Calu3 (cell line): ENCODE measurements at places on chromosomes 5 and 9.

DNA sequence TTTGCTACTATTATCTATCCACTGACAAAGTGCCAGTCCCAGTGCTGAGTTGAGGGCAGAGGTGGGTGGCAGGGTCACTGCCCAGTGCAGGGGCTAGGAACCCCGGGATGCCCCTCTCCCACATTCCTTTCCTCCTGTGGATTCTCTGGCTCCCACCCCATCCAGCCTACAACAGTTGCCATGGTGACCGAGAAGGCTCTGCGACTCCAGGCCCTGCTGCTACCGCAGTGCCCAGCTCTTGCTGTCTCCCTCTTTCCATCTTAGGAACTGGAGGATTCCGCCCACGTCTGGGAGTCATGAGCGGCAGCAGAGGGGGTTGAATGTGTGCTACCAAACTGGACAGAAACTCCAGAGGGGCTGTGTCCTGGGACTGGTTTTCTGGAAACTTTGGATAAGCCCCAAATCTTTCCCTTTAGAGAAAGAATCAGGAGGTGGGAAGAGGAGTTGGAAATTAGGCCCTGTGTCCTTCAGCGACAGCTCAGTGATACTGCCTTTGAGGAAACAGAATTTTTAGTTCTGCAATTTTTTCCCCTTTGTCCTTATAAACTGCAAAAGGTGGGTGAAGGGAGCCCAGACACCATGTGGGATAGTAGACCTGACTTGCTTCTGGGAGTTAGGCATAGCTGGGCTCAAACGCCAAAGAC lies 20.7 kb upstream of the C5orf47 start:
- H3K27ac ChIP-seq = no peak overlapping the region
- H3K4me1 ChIP-seq = peaks cover 22% of the 10 kb centered on the region
- no peaks in the 10 kb centered on the region for H3K27me3 ChIP-seq
- H3K4me3 ChIP-seq = no peak overlapping the region

- peaks cover 4% of the 10 kb centered on the region for H3K36me3 ChIP-seq
- H3K27me3 ChIP-seq = no peaks in the 10 kb centered on the region
- H3K4me3 ChIP-seq = no peak overlapping the region
Measured at GRCh38 chr5:146015001-146015400, 78.6 kb downstream of the SH3RF2 start.

DNA sequence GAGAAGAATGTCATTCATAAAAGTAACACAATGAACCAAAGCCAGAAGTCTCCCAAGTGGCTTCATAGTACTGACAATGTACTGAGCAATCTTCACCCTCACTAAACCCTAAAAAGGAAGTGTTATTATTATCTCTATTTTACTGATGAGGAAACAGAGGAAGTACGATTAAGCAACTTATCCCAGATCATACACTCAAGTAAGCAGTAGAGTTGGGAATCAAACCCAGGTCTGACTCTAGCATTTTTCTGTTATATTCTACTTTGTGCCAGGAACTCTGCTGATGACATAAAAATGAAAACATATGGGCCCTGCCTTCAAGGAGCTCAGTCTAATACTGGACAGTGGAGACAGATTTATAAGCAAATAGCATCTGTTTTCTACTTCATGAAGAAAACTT lies 109.2 kb downstream of the RAPGEF6 start:
- H3K4me3 ChIP-seq = no peak overlapping the region
- H3K36me3 ChIP-seq = no peaks in the 10 kb centered on the region
- DNase-seq = no peak
- no peak overlapping the region for H3K27ac ChIP-seq

GRCh38 chr5:151238303-151238741 lies 14.4 kb upstream of the CCDC69 start:
- no peak overlapping the region for H3K4me3 ChIP-seq
- no peaks in the 10 kb centered on the region for H3K36me3 ChIP-seq
- peaks cover 49% of the 10 kb centered on the region for H3K27me3 ChIP-seq

- H3K4me1 ChIP-seq = peaks cover 9% of the 10 kb centered on the region
- H3K27ac ChIP-seq = no peak overlapping the region
- H3K4me3 ChIP-seq = no peak overlapping the region
- no peak for DNase-seq
- no peaks in the 10 kb centered on the region for H3K36me3 ChIP-seq
Measured at GRCh38 chr5:54090495-54091120, 219.8 kb downstream of the ARL15 start.

- peak overlapping the region; percentile 25 for H3K27ac ChIP-seq
- H3K36me3 ChIP-seq = no peaks in the 10 kb centered on the region
- no peak for DNase-seq
- peaks cover 16% of the 10 kb centered on the region for H3K4me1 ChIP-seq
- no peaks in the 10 kb centered on the region for H3K27me3 ChIP-seq
- H3K4me3 ChIP-seq = no peak overlapping the region
Measured at GRCh38 chr5:79581535-79581934, 30.7 kb upstream of the TENT2 start.

DNA sequence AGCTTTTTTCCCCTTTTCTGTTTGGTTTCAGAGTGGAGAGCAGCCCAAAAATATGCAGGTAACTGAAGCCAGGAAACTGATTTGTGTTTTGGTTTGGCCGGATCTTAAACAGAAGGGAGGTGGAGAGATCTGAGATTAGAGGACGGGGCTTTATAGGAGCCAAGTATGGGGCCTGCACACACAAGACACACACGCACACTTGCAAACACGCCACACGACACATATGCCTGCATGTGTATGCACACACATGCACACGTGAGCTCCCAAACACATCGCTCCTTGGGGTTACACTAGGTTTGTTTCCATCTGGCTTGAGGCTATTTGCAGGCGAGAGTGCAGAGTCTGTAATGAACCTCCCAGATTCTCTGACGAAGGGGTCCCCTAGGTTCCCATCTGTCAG lies 18.3 kb downstream of the BTNL9 start:
- H3K4me3 ChIP-seq = no peak overlapping the region
- DNase-seq = no peak
- peaks cover 13% of the 10 kb centered on the region for H3K27me3 ChIP-seq
